ENCODE measurements at places on chromosomes 6 and 20.

GRCh38 chr6:45643126-45643525, 265.4 kb upstream of the SUPT3H start:
- DNase-seq = no peak

- DNase-seq = no peak
These were observed 176.5 kb downstream of the SLC16A10 start for GRCh38 chr6:111263837-111264236.

- DNase-seq = no peak
These were observed 14.3 kb upstream of the INSM1 start for GRCh38 chr20:20353576-20353975.

DNA sequence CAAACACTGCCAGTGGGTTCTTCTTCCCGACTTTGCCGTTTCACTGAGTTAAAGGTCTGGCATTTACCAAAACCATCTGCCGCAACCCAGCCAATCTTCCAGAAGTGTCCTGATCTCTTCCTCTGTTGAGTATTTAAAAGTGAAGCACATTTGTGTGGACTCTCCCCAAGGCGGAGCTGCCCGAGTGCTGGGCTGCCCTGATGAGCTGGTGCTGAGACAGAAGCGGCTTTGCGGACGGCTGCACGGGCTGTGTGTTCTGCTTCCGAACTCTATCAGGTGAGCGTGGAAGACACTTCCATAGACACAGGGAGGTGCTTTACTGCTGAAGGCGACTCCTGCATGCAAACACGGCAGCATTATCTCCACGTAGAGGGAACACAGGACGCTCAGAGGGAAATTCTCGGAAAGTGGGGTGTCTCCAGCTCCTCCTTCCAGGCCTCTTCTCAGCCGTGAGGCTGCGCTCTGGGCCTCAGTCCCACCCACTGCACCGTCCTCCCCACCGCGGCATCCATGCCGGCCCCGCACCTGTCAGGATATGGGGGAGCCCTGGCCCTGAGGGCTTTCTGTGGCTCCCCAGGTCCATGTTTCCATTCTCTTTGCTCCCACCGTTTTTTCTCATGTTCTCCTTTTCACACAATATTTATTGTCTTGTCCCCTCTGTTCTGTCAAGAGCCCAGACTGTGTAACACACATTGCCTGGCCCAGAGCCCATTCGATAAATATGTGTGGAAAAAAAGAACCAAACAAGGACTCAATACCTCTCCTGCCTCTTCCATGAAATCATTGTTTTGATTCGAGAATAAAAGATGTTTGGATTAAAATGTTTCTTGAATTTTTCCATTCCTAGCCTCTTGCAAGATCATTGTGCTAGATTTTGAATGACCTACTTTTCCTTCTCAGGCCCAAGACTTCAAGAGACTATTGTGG, 205.1 kb downstream of the DLL1 start:
- DNase-seq = peak; percentile 0

DNA sequence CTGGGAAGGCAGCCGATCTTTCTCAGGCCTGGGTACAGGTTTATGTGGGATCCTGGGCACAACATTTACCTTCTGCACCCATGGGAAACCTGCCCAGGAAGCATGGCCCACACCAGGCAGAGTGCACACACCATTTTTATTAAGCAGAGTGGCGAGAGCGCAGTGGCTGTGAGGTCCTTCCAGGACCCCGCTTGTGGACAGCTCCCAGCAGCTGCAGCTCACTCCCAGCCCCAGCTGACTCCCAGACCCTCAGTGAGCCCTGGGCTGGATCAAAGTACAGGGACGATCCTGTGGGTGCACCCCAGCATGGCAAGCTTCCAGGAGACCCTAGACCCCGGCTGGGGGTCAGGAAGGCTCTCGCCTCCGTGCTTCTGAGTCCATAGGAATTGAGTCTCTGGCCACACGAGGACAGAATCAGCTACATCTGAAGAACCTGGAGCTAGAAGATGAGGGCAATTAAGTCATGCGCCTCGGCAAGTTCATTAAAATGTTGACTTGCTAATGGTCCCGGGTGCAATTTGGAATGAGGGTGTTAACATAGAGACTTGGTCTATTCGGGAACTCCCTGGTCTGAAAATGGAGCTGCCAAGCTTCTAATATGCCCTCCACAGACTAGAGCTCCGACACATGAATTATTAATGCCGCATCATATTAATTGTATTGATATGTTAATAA, 65.4 kb upstream of the SLCO4A1 start:
- DNase-seq = peak; percentile 67

DNA sequence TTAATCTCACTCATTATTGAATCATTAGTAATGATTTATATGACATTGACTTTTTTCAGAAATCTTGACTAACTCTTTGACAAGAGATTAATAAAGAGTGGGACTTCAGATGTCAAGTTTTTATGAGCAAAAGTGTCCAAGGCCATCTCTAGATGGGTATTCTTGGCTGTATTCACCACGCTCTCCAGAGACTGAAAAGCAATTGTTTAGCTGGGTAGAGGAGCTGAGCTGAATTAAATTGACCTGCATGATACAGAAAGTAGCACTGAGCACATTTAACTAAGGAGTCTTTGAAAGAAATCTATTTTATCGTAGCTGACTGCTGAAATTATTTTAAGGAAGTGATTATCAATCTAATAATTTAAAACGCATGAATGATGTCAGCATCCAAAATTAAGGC, 89.4 kb downstream of the LINC00237 start:
- DNase-seq = no peak

DNA sequence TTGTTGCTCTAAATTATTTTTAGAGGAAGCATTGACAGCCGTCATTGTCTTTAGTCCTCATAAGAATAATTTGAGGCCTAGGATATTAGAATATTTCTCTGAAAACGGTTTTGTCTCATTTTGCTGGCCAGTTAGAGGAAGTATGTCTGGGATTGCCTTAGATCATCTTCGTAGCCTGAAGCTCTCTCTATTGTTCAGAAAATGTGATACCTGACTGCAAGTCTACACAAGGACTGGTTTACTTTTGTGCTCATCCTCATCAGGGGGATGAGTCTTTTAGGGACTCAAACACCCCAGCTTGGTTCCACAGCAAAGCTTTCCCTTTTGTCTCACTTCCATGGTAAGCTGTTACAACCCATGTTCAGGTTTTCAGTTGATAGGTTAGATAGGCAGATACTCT, 141.8 kb downstream of the FARS2 start:
- DNase-seq = no peak

DNA sequence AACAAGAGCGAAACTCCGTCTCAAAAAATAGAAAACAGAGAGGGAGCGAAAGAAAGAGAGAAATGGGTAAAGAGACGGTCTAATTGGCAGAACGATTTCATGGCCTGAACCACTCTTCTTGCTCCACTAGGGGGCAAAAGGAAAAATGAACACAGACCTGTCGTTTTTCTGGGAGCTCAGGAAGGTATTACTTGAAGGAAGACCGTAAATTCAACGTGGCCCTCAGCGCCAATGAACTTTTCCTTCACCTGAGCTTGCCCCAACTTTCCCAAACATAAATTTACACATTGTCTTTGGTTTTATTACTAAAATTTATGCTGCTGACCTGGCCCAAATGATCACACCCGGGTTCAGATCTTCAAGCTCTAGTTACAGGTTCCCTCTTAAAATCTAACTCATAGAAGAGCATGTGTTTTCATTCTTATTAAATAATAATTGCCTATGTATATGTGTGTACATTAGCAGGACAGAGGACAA, 67.3 kb downstream of the ATP9A start:
- DNase-seq = peak; percentile 65

- peak; percentile 89 for DNase-seq
These were observed 26.0 kb downstream of the CEBPB start for GRCh38 chr20:50216543-50217206.

DNA sequence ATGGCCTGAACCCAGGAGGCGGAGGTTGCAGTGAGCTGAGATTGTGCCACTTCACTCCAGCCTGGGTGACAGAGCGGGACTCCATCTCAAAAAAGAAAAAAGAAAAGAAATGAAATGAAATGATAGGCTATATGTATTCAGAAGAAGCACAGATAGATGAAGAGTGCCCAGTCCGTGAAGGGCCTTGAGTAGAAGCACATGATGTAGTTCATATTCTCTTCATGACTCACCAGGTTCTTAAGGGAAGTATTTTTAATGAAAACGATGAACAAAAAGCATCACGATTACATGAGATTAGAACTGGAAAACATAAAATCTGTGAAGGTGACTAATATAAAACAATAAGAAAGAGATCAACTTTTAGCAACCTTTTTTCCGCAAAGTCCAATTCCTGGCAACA, 29.8 kb downstream of the TPD52L1 start:
- no peak for DNase-seq

DNA sequence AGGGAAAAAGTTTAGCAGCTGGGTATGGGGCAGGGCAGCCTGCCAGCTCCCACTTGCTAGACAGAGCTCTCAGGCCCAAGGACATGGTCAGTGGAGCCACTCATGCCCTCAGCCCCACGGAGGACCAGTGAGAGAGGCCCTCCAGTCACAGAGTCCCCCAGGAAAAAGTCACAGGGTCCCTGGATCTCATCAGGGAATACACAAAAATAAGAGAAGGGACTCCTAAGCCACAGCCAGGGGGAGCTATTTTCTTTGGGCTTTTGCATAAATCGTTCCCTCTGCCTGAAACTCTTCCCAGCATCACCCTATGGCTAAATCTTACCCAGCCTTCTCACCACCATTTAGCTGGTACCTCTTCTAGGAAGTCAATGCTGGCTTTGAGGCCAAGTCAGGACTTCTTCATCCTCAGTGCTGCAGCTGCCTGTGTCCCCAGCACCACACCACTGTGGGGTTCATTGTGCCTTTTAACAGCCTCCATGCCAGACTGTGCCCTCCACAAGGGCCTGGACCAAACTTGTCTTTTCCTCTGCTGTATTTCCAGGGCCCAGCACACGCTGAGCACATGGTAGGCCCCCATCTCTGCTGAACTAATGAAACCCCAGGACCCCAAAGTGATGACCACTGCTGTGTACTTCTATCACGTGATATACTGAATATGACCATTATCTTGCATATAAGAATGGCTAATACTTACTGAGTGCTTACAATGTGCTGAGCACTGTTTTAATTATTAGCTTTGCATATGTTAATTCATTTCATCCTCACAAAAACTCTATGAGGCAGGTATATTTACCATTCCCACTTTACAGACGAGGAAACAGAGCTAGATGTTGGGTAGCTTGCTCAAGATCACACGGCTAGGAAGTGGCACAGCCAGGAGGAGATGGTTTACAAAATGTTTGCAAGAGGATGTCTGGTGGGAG, 2.0 kb downstream of the ZNF335 start:
- DNase-seq = peak; percentile 70

- DNase-seq = no peak
These were observed 37.9 kb downstream of the KCNQ5 start for GRCh38 chr6:72659754-72660153.

DNA sequence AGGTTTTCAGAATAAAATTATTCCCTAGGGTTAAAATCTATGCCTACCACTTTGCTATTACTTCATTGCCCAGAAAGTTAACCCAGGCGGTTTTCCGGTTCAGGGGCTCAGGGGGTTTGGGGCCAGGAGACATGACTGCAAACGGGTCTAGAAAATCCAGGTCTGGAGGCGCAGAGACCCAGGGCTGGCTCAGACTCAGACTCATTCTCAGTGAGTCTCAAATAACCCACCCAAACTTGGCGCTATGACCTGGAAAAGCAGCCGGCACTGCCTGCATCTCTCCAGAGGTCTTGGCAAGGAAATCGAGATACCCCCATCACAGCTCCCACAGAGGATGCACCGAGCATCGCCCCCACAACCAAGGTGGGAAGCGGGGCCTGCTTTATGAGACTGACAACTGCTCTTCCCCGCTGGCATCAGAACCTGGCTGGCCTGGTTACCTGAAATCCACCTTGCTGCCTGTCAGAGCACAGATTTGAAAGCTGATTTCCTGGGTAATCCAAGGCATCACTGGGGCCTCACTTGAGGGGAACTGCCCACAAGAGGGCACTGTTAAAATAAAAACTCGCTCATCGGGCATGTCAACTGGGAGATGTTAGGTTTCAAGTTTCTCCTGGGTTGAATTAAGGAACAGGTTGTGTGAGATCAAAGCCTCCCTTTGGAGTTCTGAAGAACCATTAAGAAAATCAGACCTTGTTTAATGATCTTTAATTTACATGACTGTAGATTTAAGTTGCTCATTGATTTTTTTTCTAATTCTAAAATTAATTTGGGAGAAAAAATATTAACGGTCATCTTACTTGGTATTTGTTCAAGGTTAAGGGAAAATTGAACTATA, 55.1 kb downstream of the KIF16B start:
- peak; percentile 74 for DNase-seq

DNA sequence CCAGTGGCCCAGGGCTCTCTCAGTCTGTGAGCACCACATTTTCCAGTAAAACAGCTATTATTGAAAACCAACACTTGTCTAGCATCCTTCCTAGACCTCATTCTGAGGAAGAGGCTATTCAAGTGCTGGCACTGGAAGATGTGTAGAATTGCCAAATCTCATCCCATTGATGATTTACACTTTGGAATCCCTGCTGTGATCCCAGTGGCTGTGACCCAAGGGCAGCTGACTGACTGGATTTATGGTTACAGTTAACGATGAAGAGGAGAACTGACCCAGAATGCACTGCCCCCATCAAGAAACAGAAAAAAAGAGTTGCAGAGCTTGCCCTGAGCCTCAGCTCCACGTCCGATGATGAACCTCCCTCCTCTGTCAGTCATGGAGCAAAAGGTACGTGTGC, 2.4 kb downstream of the CMTR1 start:
- DNase-seq = no peak

DNA sequence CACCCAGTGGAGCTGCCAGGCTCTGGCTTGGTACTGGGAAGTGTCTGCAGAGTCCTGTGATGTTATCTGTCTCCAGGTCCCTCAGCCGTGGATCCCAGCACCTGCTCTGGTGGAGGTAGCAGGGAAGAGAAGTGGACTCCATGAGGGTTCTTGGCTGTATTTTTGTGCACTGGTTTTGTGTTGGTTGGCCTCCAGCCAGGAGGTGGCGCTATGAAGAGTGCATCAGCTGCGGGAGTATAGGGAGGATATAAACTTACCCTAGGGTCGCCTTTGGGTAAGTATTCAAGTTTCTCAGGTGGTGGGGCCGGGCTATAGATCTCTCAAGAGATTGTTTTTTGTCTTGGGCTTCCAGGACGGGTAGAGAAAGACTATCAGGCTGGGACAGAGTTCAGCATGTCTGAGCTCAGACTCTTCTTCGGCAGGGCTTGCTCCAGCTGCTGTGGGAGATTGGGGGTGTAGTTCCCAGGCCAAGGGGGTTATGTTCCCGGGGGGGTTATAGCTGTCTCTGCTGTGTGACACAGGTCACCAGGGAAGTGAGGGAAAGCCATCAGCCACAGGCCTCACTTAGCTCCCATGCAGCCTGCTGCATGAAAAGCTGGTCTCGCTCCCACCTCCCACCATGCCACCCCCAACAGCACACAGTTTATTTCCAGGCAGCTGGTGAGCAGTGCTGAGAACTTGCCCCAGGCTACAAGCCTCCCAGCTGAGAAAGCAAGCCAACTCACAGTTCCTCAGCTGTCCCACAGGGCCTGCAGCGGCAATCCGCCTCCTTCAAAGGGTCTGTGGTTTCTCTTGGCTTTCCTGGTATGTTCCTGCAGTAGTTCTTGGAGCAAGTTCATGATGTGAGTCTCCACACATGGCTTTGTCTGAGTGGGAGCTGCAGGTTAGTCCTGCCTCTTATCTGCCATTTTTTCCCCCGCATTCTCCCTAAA, 115.7 kb downstream of the AIG1 start:
- peak; percentile 95 for DNase-seq
